Activated CD4-positive, alpha-beta T cell treated with anti-CD3 and anti-CD28 coated beads, Interleukin-2, amount 50 U/mL, for 1 hour (primary cell): ENCODE measurements at places on chromosomes 12 and 14.

DNA sequence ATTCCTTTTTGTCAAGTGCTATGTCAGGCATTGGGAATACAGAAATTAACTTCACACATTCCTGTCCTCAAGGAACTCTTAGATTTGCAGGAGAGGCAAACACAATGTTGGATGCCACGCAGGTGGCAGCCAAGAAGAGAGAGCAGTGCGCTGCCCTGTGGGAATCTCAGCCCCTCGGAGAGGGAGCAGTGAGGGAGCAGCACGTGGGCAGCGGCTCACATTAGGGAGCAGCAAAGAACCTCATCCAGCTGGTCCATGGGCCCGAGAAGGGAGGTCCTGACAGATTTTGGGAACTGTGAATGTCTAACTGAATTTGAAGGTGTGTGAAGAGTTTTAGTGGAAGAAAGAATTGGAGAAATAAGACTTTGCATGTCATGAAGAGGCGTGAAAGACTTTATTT lies 47.2 kb upstream of the EVL start:
- no peak for DNase-seq

DNA sequence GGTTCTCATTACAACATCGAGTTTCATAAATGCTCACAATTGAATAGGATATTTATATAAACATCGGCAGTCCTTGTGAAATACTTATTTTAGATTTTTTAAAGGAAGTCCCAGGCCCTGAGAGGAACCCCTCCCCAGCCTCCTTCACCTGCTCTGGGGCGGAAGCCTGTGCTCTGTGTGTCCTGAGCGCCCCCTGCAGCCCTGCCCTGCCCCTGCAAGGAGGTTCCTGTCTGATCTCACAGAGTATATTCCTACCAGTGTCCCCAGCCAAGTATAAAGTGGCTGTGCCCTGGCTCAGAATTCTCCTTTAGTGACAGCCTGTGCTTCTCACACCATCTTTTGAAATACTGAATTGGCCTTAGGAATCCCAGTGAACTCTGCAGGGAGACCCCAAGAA lies 659.5 kb downstream of the TMEM121 start:
- DNase-seq: peak; percentile 70

- DNase-seq: no peak
Observed at GRCh38 chr14:75208843-75209242, 32.4 kb upstream of the TMED10 start.

GRCh38 chr12:92108651-92109050 lies 37.0 kb downstream of the BTG1 start:
- DNase-seq: no peak

GRCh38 chr12:19547271-19547671 lies 108.0 kb downstream of the AEBP2 start:
- DNase-seq: no peak

- DNase-seq: no peak
Observed at GRCh38 chr12:112939761-112940381, 1.6 kb downstream of the OAS3 start.

DNA sequence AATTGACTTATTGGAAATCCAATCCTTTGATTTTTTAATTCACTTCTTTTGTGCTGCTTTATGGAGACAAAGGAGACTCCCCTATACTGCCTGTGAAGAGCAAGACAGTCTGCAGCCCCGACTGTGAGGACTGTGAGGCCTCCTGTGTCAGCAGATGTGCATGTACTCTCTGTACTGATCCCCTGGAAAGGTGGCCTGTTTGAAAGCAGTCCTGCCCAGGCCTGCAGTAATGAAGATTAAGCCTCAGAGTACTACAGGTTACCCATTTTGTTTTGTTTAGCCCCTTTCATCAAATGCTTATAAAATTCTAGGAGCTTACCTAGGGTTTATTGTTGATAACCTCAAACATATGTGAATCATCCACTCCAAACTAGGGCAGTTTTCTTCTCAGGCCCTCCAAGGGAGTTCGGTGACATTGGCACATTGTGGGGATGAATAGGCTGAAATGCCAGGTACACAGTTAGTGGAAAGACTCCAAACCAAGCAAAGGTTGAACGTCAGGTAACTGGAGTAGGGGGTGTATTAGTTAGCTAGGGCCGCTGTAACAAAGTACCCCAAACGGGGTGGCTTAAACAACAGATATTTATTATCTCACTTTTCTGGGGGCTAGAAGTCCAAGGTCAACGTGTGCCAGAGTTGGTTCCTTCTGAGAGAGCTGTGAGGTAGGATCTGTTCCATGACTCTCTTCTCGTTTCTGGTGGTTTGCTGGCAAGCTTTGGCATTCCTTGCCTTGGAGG lies 208.7 kb upstream of the BCL2L14 start:
- no peak for DNase-seq

DNA sequence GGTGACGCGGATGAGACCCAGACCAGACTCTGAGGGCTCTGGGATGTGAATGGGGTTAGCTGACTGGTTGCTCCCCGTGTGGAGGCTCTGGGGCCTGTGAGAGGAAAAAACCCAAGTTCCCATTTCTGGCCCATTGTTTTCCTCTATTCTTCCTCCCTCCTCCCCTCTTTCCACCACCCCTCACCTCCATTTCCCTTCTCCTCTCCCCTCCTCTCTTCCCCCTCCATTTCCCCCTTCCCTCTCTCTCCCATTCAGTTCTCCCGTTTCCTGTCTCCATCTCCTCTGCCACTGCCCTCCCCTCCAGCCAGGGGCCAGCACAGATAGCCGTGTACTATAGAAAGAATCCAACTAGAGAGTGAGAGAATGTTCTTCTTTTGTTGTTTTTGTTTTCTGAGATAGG lies 12.6 kb upstream of the PRPH start:
- no peak for DNase-seq

DNA sequence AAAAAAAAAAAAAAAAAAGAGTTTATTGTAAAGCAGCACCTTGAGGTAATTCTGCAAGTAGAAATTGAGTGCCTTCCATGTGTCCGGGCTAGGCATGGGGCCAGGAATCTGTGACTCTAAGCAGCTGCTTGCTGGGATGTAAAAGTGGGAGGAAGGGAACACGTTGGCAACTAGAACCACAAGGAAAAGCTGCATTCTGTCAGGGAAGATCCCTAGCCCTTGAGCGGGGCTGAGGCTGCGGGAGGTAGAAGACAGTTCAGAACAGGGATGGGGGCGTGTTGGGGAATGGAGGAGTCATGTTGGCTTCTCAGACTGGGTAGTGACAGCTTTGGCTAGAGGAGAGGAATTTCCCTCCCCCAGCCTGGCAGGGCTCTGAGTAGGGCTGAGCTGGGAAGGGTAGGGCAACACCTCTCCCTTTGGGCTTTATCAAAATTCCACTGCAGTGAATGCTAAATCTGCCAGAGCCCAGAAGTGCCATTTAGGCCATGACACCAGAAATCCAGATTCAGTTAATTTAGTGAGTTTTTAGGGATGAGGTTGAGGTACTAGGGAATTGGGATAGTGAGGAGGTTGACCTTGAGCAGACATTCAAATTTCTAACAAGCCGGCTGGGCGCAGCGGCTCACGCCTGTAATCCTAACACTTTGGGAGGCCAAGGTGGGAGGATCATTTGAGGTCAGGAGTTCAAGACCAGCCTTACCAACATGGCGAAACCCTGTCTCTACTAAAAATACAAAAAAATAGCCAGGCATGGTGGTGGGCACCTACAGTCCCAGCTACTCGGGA lies 3.4 kb upstream of the TRAFD1 start:
- DNase-seq: no peak

DNA sequence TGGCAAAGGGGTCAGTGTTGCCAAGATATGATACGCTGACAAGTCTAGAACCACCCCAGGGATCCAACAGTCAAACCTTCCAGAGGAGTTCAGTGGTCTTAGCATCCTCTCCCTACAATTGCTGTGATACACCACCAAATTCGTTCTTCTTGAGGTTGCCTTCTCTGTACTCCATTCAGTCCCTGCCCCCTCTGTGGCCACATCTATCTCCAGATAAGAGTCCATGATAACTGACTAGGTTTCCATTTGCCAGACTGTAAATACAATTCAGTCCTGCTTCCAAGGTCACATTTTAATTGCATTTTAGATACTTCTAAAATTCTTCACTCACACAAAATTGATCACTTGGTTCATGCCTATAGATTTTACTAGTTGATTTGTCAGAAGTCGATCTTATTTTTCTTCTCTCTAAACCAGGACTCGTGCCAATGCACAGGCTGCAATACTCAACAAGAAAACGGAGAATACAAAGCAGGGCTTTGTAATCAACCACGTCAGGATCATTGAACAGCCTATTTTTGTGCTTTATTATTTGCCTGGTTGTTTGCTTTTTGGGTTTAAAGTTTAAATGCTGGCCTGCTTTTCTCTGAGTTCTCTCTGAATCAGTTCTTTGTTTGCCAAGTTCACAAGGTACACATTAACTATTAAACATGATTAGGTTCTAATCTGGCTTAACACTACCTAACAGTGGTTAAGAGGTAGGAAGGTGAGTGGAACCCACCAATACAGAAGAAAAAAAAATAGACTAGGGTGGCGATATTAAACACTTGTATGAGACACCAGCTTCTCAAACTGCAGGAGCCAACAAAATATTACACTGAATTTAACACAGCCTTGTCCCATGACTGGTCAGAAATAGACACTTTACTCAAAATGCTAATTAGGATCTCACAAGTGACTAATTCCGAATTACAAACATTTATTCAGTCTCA lies 5.3 kb upstream of the TSPAN8 start:
- no peak for DNase-seq

- DNase-seq: no peak
Observed at GRCh38 chr12:80802652-80803400, 86.1 kb downstream of the MYF5 start.

- no peak for DNase-seq
Observed at GRCh38 chr12:87847147-87847546, 182.1 kb downstream of the C12orf50 start.

DNA sequence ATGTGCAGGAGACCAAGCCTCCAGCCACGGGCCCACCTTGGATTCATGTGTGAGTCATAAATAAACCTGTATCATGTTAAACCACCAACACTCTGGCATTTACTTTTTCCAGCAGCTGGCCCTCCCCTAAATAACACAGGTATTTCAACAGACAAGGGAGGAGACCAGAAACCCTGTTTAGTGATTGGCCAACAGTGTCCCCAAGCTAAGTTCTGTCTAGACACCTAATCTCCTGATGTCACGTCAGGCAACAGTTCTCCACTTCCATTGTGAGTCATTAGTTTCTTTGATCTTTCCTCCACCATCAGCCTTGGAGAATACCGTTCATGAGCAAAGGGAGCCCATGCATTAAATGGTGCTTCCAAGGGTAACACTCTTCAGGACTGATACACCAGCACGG lies 196.9 kb downstream of the TMEM132C start:
- DNase-seq: no peak

DNA sequence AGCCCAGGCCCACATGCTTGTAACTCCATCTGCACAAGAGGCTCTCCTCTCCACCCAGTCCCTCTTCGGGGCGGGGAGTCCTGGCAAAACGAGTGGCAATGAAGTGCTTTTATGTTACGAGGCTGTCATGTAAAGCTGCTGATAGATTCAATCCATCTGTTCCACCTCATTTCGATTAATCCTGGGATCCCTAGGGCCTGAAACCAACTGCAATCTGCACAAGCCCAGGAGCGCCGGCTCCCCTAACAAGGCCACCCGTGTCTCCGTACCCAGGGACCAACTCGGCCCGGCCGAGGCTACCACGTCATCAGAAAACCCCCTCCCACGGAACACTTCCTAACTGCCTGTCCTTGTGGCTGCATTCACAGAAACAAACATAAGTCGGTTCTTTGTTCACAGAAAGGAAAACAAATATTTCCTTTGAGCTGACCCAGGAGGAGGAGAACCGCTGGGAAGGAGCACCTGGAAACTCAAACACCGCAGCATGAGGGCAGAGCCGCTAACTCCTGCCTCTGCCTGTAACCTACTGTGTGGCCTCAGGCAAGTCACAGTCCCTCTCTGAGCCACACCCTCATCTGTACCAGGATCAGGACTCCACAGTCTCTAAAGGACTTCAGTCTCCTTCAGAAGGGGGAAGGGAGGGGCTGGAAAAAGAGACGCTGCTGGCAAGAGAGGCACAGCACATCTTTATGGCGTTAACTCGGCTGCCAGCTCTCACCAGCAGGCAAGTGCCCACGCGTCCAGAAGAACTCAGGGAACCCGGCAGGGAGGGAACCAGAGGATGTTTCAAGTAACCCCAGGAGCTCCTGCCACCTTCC lies 47.8 kb downstream of the CCDC88C start:
- no peak for DNase-seq

- no peak for DNase-seq
Observed at GRCh38 chr14:68016255-68016914, 196.8 kb downstream of the RAD51B start.
